ENCODE measurements at places on chromosomes 5 and 9.

- DNase-seq = no peak
These were observed 29.3 kb upstream of the CAMK4 start for GRCh38 chr5:111194925-111195324.

GRCh38 chr9:96185518-96186156 is 116.3 kb downstream of the HSD17B3 start:
- no peak for DNase-seq

DNA sequence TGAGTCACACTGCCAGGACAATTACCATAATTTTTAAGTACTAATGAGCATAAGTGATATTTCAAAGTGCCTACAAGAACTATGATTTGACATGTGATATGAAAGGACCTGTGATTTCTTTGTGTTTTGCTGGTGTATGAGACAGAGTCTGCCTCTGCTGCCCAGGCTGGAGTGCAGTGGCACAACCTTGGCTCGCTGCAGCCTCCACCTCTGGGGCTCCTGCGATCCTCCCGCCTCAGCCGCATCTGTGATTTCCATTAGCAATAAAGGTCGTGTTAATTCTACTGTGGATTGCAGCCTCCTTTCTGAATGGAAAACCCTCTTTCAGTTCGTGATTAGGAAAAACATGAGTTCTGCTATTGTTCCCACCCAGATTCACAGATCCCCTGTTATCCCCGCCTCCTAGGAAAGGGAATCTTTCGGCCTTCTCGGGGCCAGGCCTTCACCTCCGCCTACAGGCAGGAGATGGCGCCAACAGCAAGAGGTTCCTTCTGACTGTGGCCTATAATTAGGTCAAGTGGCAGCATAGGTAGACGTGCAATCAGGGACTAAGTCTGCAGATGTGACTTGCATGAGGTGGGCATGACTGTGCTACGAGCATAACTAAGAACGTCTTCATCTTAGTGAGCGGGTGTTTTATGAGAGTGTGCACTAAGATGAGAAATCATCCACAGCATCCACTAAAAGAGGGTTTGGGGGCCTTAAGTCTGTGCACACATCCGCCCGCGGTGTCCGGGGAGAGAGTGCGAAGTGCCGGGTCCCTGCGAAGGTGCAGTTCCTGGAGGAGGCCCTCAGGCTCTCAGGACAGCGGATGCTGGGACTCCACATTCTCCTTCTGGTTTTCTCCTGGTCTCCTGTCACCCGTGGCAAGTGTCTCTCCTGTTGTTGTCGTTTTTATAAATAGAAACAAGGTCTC is 23.1 kb downstream of the TRIM7 start:
- no peak for DNase-seq

DNA sequence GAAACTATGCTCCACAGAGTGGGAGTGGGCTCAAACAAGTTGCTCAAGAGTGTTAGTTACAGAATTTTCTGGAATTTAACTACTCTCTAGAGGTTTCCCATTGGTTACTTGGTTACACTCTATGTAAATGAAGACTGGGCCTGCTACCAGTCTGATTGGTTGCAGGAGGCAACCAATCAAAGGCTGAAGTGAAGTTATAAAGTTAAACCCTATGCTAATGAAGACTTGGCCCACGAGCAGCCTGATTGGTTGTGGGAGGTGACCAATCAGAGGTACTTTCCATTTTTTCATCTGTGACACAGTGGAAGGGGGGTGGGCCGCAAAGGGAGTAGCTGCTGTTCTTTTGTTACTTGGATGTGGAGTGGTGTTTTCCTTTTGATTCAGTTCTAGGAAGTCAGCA is 69.4 kb downstream of the CACNA1B start:
- DNase-seq = no peak

- DNase-seq = no peak
These were observed 54.0 kb downstream of the PCA3 start for GRCh38 chr9:76818271-76818670.

GRCh38 chr5:1874348-1874747 is 8.4 kb downstream of the IRX4 start:
- DNase-seq = peak; percentile 87

DNA sequence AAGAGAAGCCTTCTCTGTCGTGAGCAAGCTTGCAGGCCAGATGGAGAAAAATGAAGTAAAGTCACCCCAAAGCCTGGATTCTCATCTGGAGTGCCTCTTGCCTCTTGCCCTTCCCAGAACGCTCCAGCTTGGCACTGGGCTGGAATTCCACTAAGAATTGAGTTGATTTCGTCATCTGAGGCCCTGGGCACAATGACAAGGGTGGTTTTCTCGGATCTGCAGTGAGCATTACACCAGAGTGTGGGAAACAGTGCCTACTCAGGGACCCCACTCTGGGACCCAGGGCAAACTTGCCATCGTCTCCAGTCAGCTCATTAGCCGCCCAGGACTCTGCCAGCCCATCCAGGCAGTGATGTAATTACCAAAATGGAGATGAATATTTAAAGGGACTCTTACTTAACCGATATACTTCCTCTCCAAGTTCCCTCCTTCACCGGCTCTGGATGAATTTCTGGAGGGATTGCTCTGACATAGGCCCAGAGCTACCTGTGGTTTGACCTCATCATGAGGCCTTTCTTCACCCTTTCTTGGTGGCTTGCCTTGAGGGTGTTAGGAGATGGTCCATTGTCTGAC is 44.7 kb upstream of the LCP2 start:
- no peak for DNase-seq
